ENCODE measurements at places on chromosomes 4 and X.

DNA sequence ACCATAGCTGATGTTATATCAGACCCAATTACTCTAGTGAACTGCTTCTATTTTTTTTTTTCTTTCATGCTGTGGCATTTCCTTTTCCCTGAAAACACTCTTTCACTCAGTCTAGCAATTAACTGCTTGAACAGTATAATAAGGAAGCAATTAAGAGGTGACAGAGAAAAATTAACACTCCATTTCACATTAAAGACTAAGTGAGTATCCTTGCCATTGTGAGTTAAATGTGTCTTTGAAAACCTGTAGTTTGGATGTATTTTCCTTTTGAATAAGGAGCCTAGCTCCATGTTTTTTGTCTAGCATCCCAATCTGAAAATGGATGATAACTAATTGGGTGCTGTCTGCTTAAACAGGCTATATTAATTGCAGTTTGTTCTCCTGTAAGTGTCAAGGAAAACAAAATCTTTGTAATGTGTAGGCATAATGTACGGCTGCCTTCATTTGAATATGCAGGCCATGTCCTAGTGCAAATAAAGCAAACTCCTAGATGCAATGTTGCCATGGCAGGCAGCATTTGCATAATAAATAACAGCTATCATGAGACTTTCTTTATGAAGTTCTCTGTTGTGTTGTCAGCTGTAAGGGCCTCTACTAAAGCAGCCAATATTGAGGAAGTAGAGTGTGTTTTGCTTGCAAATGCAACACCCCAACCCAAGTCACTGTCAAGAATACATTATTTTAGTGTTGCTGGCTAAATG, 416.7 kb downstream of the ZIC3 start:
- DNase-seq: no peak

DNA sequence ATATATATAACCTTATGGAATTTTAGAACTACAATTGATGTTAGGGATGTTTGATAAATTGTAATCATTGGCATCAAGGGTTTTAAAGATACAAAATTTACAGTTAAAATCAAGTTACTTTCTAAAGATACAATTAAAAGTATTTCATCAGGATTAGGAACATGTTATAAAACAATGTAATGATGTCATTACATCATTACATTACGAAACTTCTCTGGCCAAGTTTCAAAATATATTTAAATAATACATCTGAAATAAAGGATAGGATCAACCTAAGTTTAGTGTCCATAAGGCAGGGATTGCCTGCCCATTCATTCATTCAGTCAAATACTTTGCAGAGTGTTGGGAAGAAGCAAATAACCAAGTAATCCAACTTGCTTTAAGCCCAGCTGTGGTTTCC, 75.1 kb downstream of the TENM3 start:
- no peak for DNase-seq

DNA sequence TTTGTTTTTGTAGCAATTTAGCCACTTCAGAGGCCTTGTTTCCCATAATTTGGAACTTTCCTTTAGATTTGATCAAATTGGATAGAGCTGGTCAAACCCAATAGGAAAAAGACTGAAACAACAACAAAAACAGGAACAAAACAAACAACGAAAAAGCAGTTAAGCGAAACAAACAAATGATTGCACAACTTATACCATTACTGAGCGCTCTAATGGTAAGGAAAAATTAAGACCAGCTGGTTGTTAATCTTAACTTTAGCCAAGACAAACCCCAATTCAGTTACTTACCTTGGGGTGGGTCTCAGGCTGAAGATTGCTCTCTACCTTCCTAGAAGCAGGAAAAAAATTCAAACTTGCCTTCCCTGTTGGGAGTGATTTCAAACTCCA, 38.3 kb downstream of the SPCS3 start:
- no peak for DNase-seq

DNA sequence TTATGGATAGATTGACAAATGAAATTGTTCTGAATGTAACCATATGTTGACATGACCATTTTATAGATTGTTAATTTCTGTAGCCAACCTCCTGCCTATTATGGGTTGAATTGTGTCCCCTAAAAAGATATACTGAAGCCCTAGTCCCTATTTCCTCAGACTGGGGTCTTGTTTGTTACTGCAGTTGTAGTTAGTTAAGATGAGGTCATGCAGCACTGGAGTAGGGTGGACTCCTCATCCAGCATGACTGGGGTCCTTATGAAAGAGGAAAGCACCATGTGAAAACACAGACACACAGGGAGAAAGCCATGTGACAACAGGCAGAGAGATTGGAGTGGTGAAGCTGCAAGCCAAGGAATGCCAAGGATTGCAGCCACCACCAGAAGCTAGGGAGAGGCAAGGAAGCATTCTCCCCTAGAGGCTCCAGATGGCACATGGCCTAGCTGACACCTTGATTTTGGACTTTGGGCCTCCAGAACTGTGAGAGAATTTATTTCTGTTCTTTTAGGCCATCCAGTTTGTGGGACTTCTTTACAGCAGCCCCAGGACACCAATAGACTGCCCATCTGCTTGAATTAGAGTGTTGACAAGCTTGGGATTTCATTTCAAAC, 14.0 kb downstream of the MTM1 start:
- DNase-seq: no peak

GRCh38 chr4:124590480-124590879, 122.1 kb downstream of the ANKRD50 start:
- no peak for DNase-seq

DNA sequence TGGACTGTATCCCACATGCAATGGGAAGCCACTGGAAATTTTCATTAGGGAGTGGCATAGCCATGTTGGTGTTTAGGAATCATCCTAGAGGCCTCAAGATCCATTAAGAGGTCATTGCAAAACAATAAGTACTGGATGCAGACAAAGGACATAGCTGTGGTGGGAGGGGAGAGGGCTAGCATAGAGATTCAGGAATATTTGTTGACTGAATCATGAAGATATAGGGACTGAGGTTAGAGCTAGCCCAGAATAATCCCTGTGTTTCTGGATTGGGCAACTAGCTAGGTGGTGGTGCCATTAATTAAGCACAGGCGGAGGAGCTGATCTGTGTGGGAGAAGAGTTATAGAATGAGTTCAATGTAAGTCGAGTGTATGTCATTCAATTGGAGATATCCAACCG, 135.0 kb downstream of the RAB28 start:
- no peak for DNase-seq

DNA sequence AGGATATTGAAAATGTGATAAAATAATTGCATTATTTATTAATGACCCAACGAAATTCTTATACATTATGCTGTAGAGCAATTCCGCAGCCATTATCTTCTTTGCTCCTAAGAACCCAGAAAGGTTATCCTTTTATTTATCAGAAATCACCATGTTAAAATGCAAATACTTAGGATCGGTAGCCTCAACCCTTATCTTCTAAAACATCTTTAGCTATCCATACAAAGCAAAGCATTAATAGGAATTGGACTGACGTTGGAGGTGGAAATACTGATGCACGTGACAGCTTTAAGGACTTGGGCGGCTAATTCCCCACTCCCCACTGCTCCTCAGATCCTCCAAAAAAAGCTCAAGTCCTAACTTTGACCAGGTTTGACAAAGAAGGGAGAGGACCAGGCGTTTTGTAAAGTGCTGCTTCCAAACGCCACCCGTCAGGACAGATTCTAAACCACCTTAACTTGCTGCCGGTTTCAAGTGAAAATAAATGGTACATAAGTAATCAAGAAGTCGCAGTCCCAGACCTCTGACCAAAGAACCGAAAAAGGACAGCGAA, 539 bp upstream of the SPCS3 start:
- DNase-seq: no peak

GRCh38 chr4:10495651-10496050, 38.4 kb upstream of the ZNF518B start:
- DNase-seq: no peak

DNA sequence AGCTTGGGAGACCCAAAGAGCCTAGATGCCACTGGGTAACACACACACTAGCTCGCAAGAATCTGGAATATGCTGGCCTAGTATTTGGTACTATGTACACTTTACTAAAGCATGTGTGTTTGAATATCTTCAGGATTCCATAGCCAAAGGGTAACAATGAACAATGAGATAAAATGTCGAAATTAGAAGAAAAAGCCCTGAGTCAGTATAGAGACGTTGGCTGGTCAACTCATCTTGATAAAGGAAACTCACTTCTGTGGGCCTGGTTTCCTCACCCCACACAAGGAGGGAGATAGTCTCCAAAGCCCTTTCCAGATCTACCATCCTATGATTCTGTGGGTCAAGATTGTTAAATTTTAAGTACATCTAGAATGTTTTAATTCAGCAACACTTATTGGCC, 6.9 kb downstream of the ZDHHC9 start:
- no peak for DNase-seq

DNA sequence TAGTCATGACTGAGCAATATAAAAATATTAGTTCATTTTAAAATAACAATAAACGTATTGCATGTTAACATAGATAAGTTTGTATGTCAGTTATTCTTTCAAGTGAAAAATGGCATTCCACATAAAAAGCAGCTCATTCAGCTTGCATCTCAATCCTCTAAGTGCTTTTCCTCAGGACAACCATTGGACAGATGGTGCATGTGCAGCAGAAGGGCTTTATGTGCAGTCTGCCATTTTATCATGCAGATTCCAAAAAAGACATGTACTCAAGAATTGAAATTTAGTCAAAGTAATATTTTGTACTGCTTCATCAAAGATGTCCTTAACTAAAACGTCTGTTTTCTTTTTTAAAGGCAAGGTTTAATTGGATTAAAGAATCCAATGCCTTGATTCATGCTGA, 93.4 kb downstream of the RS1 start:
- no peak for DNase-seq

- DNase-seq: no peak
These were observed 2.4 kb upstream of the AFF2 start for GRCh38 chrX:148498067-148498466.

DNA sequence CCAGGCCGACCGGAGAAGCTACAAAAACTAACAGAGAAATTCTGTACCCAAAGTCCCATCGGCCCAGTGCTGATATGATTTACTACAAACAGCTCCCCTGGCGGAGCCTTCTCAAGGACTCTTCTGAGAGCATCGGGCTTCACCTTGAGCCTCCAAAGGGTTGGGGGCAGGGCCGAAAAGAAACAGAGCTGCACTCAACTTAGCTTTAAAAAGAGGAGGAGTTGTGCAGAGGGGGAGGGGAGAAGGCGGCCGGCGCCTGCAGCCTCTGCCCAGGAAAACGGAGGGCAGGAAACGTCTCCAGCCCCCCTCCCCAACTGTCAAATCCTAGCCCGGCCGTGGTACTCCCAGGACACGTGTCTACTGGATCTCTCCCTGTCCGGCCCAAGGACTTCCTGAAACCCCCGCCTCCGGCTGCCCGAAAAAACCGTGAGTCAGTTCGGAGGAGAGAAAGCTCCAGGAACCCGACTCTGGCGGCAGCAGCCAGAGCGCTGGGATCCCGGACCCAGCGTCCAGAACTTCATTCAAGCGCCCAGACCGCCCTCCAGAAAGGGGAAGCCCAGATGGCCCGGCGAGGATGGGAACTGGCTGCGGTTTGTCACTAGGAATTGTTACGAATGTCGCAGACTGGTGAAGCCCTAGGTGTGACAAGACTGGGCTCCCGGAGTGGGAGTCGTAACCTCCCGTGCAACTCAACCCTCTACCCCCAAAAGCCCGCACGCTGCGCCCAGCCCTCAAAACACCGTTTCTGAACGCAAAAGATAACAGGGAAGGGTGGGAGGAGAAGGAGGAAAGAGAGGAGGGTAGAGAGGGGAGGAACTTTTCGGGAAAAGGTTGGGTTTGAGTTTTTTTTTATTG, 973 bp downstream of the ADAMTS3 start:
- DNase-seq: peak; percentile 6

GRCh38 chr4:184706453-184706852, 27.4 kb downstream of the CENPU start:
- DNase-seq: no peak

- DNase-seq: no peak
These were observed 49.5 kb downstream of the SHISA3 start for GRCh38 chr4:42446823-42447222.

DNA sequence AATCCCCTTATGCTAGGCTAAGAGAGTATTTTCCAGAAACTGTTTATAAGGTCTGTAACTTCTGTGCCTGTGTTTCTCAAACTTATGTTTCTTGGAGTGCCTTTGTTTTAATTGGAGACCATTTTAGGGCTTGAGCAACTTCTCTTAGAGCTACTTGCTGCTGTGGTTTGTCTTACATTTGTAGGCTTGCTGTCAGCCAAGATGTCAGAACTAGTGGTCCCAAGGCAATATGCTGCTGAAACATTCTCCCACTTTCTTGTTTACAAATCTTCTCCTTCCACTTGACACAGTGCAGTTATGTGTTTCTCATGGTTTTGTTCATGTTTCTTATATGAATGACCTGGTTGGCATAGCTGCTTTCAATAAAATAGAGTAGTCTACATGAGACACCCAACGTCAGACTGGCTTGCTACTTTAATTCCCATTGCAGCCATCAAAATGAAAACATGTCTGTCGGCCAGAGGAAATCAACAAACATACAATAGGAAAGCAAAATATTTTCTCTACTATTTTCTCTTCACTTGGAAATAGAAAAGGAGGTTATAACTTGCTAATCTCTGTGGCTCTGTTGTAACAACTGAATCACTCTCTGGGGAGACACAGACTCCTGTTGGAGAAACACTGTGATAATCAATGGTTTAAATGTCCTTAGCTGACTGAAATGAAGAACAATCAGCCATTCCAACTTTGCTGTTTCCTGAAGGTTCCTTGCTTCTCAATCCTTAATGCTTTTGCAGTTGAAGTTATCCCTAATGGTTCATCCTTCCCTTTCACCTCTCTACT, 426.4 kb downstream of the PDGFC start:
- no peak for DNase-seq

GRCh38 chrX:45710081-45710801, 509.6 kb upstream of the DIPK2B start:
- no peak for DNase-seq

GRCh38 chrX:153588021-153588781, 10.7 kb downstream of the CCNQ start:
- no peak for DNase-seq

DNA sequence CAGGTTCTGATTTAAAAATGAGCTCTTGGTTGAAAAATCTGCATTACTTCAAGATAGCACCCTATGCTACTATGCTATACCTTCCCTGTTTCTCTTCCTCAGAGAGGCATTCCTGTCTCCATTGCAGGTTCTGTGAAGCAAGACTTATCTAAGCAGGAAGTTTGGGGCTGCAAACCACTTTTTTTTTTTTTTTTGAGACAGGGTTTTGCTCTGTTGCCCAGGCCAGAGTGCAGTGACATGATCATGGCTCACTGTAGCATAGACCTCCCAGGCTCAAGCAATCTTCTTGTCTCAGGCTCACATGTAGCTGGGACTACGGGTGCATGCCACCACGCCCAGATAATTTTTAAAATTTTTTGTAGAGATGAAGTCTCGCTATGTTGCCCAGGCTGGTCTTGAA, 4.0 kb upstream of the CCNG2 start:
- DNase-seq: no peak

DNA sequence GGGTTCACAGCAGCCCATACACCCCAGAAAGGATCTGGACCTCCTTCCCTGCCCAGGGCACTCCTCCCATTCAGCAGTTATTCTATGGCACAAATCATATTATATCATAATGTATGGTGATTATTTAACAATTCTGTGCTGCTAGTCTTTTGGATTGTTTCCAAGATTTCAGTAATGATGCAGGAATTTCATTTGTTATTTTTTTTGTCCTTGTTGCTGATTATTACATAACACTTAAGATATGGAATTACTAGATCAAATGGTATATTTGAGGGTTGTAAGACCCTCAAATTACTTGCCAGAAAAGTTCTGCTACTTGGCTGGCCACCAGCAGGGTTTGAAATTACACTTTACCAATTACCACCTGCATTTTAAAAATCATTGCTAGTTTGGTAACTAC, 36.4 kb downstream of the QDPR start:
- no peak for DNase-seq

GRCh38 chr4:140315970-140316369, 57.5 kb upstream of the SCOC start:
- no peak for DNase-seq
